ENCODE measurements at places on chromosomes 1 and 21.

GRCh38 chr1:26894263-26894662, 4.2 kb upstream of the GPN2 start:
- no peak for DNase-seq

GRCh38 chr1:51936531-51936930, 54.0 kb downstream of the RAB3B start:
- DNase-seq, result no peak

DNA sequence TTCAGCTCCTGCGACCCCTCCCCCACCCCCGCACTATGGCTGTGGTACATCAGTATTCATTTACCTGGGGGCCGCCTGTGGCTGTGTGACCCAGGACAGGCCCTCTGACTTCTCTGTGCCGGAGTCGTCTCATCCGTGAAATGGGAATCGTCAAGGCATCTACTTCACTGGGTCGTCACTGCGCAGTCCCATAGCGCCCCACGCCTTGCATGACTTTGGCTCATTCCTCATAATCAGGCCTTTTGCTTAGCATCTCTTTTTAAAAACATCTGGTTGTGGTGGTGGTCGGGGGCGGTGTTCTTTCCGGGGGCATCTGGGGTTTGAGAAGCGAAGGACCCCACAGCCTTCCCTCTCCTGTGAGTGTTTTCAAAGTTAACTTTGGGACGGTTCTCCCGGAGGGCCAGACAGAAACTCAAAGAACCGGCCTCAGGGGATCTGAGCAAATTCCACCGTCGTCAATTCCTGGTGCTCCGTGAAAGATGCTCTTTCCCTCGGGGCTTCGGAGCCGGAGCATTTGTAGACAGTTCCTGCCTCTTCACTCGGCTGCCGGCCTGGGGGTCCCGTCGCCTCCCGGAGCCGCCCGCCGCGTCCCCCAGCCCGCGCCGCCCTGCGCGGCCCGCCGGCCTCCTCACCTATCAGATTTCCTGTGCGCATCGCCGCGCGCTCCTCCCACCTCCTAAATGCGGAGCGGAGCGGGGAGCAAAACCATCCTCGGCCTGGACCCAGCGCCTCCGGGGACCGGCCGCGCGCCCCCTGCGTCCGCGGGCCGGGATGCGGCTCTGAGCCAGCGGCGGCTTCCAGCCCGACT, at the start of gene B3GALT5:
TSS of gene B3GALT5 (plus strand) at position 708 of the 808 bp plus-strand sequence. CDS start 47,620 bp downstream, outside the sequence.
- no peak for DNase-seq

- DNase-seq, result no peak
Measured at GRCh38 chr1:157798211-157798610, 21.3 kb upstream of the FCRL2 start.

- no peak for DNase-seq
Measured at GRCh38 chr1:116254776-116255175, 118.3 kb upstream of the ATP1A1 start.

DNA sequence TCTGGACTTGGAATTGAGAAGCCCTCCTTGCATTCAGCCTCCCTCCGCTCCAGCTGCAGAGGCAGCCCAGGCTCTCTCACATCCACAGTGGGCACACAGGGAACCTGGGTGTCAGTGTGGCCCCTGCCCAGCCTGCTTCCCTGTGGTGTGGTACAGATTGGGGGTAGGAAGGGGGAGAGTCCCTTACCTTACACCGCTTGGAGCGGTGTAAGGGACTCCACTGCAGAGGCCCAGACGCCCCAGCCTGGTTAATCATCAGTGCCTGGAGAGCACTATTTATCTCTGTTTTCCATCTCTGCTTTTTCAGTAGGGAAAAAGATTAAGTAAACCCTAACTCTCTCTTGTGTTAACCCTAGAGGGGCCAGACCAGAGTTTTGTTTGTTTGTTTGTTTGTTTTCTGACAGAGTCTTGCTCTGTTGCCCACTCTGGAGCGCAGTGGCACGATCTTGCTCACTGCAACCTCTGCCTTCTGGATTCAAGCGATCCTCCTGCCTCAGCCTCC, 803 bp upstream of the RHBG start:
- no peak for DNase-seq

- no peak for DNase-seq
Measured at GRCh38 chr1:173015629-173016028, 35.1 kb downstream of the TNFSF18 start.

GRCh38 chr21:16741141-16741665, 771.6 kb upstream of the CXADR start:
- no peak for DNase-seq

DNA sequence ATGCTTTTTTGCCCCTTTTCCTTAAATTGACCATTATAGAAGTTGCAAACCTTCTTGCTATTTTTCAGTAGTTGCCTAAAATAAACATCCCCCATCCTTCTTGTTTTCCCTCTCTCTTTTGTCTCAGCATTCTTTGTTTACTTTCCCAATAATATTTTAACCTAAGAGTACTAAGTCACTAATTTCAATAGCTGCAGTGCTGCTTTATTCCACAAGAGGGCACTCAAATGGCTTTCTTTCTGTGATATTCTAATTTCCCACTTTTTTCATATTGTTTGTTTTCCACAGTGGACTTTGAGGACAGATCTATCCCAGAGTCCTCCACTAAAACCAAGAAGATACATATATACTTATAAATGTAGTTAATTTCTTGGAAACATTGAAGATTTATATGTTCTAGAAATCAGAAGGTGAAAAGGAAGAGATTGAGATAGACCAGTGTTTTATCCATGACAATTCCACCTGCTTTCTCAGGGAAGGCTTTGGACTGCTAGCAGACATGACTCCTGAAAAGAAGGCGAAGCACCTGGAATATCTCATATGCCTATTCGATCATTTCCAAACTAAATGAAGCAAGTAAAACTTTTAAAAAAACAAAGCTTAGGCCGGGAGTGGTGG, 104.8 kb upstream of the GRIK1 start:
- no peak for DNase-seq

GRCh38 chr1:174265282-174265681, 106.0 kb downstream of the RABGAP1L start:
- DNase-seq, result no peak

DNA sequence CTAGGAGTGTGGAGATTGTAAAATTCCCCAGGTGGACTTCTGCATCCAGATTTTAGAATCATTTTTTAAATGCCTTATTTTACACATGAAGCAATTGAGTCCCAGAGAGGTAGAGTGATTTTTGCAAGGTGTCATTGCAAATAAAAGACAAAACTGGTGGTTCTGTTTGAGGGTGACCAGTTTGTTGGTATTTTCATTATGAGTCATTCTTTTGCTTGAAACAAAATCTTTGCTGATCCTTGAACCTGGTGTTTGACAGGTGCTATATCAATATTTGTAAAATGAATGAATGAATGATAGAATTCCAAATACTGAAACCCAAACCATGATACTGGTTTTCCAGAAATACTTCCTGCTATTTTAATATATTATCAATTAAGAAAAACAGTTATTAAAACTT, 44.1 kb downstream of the TTC3 start:
- no peak for DNase-seq

DNA sequence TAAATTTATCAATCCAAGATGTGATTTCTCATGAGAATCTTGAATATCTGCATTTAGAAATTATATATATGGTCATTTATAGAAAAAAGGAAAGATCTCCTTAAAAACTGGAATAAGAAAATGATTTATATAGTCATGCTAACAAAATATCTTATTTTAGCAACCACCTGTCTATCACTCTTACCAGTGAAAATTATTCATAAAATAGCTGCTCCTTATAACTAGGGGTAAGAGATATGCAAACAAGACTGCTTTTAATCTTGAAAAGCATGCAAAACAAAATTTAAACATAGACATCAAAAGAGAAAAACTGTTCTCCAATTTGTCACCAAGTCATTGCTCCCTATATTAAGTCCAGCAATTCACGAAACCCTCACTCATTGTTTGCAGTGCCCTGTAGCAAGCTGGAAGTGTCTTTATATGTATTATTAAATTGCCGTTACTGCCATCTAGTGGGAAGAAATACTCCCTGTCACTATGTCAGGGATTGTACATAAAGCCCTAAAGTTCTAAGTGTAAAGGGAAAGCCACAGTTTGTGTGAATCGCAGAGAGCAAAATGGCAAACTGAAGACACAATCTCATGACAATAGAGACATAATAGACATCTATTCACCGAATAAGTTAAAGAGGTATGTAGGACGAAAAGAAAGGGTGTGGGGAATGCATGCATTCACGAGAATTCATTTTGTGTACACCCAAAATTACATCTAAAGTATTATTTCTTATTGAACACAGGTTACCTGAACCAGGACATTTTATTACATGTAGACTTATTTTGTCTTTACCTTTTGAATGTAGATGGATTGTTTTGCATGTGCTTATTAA, 600.5 kb downstream of the USP25 start:
- no peak for DNase-seq

GRCh38 chr21:46048926-46049889, 48.7 kb upstream of the COL6A2 start:
- peak; percentile 87 for DNase-seq

GRCh38 chr1:3072391-3073185, 3.6 kb downstream of the PRDM16 start:
- no peak for DNase-seq

GRCh38 chr1:174626031-174627025, 178.6 kb downstream of the GPR52 start:
- DNase-seq, result no peak

DNA sequence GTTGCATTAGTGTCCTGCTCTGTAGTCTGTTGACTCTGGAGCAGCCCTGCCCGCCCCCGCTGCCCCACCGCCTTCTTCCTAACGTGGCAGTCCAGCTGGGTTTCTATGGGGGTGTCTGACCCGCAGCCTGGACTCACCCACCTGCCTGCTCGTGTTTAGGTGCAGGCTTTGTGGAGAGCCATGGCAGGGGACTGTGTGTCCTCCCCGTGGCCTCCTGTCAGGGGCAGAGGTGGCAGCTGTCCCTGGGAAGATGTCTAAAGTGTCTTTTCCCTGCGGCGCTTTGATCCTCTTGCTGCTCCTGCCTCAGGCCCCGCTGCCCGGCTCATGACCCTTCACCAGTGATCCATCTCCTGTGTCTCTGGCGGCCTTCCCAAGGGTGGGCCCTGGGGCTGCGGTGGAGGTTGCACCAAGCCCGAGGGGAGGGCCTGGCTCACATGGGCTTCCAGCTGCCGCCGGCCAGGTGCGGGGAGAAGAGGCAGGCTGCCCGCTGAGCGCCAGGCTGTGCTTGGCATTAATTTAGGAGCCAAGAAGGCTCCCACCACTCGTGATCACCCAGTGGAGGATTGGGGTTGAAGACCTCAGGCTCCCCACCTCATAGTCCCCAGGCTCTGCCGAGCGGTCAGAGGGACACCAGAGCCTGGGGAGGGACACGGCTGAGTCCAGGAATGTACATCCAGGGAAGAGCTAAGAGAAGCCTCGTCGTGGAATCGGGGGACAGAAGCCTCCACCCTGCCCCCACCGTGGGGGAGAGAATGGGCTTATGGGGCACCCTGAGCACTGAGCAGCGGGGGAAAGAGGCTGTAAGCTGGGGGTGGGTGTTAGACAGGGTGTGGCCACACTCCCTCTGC, 44.1 kb downstream of the COL18A1 start:
- no peak for DNase-seq

DNA sequence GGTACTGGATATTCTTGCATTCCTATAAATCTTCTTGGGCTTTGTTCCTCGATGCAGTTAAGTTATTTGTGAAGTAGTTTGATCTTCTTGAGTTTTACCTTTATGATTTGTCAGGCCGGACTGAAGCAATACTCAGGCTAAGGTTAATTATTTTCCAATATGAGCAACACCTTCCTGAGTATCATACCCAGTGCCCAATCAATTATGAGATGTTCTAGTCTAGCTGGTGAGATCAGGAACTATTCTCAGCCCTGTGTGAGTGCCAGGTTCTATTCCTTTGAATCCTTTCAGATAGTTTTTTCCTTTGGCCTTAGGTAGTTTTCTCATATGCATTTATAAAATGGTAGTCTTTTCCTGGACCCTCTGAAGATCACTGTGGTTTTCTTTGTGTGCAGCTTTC, 92.5 kb downstream of the SCMH1 start:
- no peak for DNase-seq

GRCh38 chr1:67345556-67345955, 37.9 kb downstream of the IL12RB2 start:
- no peak for DNase-seq

- DNase-seq, result no peak
Measured at GRCh38 chr1:83113652-83114051, 885.3 kb downstream of the TTLL7 start.

GRCh38 chr1:77279929-77280328, 1.9 kb upstream of the AK5 start:
- no peak for DNase-seq

- no peak for DNase-seq
Measured at GRCh38 chr1:183652547-183653461, at the start of gene APOBEC4. Gene APOBEC4, minus strand, starts transcription at chr1:183653316. Its CDS starts 4,535 bp downstream, at chr1:183648781.

DNA sequence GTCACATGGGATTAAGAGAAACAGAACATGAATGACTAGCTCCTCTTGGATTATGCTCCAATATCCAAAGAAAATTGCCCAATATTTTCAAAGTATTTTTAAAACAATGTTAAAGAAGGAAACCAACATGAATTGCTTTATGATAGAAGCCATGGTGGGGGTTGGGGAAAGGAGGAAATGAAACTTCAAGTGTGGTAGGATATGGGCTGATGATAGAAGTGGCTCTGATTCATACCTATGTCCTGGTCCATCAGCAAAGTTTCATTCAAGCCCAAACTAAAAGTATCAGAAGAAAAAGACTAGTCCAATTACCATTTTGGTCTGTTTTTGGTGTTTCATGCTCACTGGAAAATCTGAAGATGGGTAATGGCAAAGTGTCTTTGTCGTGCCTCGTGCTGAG, 104.2 kb upstream of the PROX1 start:
- DNase-seq, result no peak

DNA sequence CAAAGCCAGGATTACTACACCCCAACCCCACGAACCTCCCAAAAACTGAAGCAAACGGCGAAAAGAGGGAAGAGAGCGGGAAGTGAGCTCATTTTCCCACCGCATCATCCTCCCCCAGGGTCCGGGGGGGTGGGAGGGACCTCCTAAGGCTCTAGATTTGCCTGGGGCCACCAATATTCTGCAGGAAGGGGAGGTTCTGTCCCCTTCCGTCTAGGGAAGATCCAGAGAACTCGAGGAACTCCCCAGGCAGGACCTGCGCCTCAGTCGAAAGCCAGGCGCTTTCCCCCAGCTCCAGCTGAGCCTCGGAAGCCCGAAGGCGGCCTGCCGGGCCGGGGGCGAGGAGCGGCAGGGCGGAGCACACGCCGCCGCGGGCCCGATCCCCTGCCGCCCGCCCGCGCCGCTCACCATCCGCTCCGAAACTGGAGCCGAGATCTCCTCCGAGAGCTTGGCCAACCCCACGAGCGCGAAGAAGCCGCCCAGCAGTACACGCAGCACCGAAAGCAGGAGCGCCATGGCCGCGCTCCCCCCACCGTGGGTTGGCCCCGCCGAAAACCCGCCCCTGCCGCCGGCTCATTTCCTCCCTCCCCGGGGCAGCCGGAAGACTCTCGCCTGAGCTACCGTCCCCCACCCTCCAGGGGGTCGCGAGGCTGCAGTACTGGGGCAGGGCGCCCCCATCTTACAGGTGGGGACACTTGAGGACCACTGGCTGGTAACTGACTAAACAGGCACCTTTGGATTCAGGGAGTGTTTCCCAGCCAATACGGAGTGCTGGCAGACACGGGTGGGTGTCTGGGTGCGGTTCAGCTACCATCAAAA, at the start of gene TMEM35B:
TSS of gene TMEM35B (minus strand) at position 555 of the 816 bp plus-strand sequence. CDS start at position 513, 42 bp downstream.
- DNase-seq, result peak; percentile 88

- DNase-seq, result no peak
Measured at GRCh38 chr1:103129255-103129654, 20.9 kb upstream of the COL11A1 start.
